ENCODE measurements at places on chromosomes 13 and 19.

GRCh38 chr13:27182844-27183497 lies 11.4 kb upstream of the USP12 start:
- DNase-seq: peak; percentile 52

- DNase-seq: no peak
Observed at GRCh38 chr13:114157869-114158495, 21.1 kb upstream of the CFAP97D2 start.

GRCh38 chr19:31598730-31599238 lies 249.5 kb upstream of the TSHZ3 start:
- no peak for DNase-seq

GRCh38 chr19:16535381-16535780 lies 6.9 kb downstream of the CHERP start:
- no peak for DNase-seq

DNA sequence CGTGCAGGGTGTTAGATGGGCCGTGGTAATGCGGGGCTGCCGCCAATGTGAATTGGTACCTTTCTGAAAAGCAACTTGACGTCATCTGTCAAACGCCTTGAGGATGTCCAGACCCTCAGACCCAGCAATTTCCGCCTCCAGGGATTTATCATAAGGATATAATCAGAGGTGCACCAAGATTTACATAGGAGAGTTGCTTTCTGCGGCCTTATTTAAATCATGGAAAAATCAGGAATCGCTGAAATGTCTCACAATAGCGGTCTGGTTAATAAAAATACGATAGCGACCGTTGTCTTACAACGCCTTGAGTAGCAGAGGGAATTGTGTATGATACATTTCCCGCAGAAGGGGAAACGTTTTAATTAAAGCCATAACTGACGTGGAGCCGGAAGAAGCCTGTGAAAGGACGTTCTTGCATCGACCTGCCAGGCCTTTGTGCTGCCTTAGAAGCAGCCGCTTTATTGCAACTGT lies 32.3 kb upstream of the NDUFS7 start:
- DNase-seq: no peak

Data from SJSA1 (cell line).